ENCODE measurements at places on chromosomes 4 and X. TPM values are rescaled to one million over a fixed set of nuclear protein-coding genes. Genes with fewer than 3 reads are reported as not detected.
A peak's percentile ranks its signal among the peaks of the same experiment; 100 is the strongest.

GRCh38 chrX:9160698-9161329 lies 126.9 kb upstream of the FAM9B start:
- DNase-seq = no peak

CCNA2 gene
- total RNA-seq = 1.7 TPM

- peak; percentile 20 for DNase-seq
These were observed 53.3 kb downstream of the JADE1 start for GRCh38 chr4:128862608-128863311.

GRCh38 chrX:13952581-13952980 lies 77.1 kb downstream of the GEMIN8 start:
- no peak for DNase-seq

GRCh38 chrX:9907645-9908387 lies 59.3 kb upstream of the CLDN34 start:
- DNase-seq = no peak

- DNase-seq = no peak
These were observed 18.3 kb upstream of the HHIP start for GRCh38 chr4:144627663-144628076.

DNA sequence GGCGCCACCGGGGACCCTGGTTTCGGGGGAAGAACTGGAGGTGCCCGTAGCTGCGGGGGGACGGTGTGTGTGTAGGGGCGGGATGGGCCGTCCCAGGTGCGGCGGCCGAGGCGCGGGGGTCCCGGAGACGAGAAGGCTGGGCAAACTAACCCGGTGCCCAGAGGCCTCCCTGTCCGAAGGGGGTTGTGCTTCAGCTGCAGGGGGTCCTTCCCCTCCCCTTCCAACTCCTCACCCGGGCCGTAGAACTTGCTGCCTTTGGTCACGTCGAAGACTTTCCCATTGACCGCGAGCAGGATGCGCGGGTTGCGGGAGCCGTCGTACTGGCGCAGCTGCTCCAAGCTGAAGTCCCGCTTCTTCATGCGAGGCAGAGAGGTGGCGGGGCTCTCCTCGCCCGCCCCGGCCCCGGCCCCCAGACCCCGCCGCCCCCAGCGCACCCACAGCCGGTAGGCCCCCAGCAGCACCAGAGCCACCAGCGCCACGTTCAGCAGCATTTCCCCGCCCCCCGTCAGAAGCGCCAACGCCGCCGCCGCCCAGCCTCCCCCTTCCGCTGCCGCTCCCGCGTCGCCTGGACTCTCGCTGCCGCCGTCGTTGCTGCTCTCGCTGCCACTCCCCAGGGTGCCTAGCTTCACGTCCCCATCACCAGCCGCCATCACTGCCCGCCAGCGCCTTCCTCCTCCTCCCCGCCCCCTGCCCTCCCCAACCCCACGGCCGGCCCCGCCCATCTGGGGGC lies at the start of gene PGRMC2:
Gene PGRMC2 (minus strand): TSS at position 673 of the 730 bp plus-strand sequence. CDS start 23 bp downstream, at position 650.
- DNase-seq = peak; percentile 4

- no peak for DNase-seq
These were observed at the start of gene SPATA18 for GRCh38 chr4:52051213-52051614. TSS of gene SPATA18 (plus strand) at chr4:52051304. CDS start at chr4:52051705, 401 bp downstream.

CLDN34 gene
- not detected for total RNA-seq

ADH1B gene
- total RNA-seq = 3.1 TPM

DNA sequence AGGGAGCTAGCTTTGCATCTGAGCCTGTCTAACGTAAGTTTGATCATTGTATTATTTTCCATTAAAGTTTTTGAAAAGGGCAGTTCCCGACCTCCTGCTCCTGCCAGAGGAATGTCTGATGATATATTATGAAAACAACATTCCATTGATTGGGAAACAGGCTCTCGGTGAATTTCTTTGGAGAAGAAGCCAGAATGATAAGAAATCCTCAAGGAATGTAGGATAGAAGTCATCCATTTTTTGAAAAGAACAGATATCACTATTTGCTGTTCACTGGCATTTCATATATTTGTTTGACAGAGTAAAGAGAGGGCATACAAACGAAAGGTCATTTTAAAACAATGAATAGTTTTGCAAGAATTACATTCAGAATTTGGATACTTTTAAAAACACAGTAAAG lies 781.0 kb upstream of the HTR2C start:
- no peak for DNase-seq

DNA sequence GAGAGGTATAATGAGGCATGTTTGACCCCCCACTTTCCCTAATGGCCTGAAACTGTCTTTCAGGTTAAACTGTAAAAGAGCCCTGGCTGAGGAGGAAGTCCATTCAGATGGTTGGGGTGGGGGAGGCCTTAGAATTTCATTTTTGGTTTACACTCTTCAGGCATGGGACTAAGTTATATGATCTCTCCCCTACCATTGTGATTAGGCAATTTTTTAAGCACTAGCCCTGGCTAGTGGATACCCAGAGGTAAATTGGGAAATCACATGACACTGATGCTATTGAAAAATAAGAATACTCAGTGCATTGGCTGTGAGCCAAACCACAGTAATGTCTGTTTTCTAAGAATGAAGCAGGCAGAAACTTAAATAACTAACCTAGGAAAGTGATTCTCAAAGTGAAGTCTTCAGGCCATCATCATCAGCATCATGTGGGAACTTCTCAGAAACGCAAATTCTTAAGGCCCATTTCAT lies 149.7 kb downstream of the RRAGB start:
- DNase-seq = no peak

GLRA3 gene
- not detected for total RNA-seq

AFF2 gene
- 4.1 TPM for total RNA-seq

SLC4A4 gene
- 0.76 TPM for total RNA-seq

DNA sequence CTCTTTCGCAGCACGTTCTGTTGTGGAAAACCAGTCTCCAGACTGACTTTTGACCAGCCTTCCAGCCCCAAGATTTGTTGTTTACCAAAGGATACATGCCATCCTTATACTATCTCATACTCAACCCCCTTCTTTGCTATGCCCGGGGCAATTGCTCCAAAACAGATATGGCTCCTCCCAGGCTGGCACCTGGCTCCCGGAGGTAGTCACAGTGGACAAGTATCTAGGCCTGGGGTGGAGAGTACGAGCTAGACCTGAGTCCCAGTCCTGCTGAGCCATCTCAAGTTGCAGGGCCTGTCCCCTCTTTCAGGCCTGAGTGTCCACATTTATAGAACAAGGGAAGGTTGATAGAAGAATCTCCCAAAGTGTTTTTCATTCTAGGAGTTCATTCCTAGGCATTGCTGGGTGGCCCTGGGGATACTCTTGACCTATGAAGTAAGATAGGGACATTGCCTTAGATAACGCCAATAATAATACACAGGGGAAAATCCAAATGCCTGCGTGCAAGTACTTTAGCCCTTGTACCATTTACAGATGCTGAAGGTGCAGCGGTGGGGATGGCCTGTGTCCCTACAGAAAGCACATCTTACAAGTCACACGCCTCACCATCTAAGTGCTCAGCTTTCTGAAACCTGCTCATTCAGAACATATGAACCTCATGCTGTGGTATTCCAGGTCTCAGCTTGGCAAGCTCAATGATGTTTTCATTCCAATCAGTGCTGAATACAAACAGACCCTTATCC lies 136.7 kb upstream of the MAMLD1 start:
- no peak for DNase-seq

DNA sequence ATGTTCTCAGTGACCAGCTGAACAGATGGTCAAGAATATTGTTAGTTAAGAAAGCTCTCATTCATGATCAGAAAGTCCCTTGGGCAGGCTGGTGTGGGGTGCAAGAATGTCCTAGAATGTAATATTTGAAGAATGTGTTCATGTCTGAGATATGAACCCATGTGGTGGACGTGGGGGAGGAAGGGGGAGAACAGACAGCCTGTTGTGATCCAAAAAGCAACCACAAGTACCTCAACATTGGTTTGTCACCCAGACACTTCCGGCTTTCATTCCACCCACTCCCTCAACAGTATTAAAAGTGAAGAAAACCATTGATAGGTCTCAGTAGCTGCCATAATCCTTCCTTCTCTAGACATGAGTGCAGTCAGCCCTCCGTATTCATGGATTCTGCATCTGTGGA lies 82.2 kb downstream of the MAML3 start:
- peak; percentile 67 for DNase-seq

FABP2 gene
- not detected for total RNA-seq

GRCh38 chr4:82482387-82482786 lies 52.0 kb downstream of the ENOPH1 start:
- DNase-seq = no peak

GRCh38 chr4:4379540-4380087 lies 7.3 kb upstream of the NSG1 start:
- no peak for DNase-seq

XAGE1A gene
- not detected for total RNA-seq

PQBP1 gene
- total RNA-seq = 70.4 TPM

TRPC5OS gene
- total RNA-seq = not detected

GRCh38 chr4:150814873-150815272 lies 200.2 kb downstream of the LRBA start:
- DNase-seq = no peak

DNA sequence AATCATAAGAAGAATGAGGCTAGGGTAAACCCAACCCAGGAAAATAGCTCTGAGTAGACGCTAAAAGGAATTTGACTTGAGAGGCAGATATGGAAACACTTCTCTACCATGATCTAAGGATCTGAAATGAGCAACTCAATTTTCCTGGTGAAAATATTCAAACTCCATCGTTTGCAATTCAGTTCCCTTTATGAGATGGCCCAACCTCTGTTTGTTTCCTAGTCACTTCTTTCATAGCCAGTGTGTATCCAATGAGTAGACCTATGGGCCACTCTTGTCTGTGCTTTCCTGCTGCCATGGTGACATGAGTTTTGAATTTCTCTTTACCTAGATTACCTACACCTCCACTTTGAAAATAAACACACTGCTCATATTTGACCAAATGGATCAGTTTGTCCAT lies 176.2 kb upstream of the GPRIN3 start:
- no peak for DNase-seq

RHOXF2B gene
- total RNA-seq = not detected

RS1 gene
- not detected for total RNA-seq

DNA sequence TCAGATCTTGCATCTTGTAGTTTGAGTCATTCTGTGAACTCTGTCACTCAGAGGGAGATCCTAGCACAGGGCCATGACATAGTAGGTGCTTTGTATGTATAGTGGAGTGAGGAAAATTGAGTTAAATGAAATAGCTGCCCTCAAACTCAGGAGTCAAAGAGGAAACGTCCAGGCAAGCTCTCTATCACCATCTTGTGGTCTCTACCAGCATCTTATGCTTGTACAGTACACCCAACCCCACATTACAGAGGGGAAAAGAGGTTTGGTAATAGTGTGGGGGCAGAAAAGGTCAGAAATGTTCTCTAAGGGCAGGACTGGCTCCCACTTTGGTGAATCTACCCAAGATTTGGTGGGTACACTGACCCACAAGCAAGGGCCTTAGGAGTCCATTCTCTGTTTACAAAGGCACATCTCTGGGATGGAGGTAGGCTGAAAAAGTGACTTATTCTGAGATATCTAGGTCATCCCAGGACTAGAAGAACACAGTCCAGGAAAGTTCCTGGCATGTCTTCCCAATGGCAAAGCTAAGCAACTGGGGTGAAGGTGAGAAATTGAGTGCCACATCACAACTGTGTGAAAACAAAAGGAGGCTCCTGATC lies 131.8 kb downstream of the OR13H1 start:
- peak; percentile 1 for DNase-seq

GPR34 gene
- total RNA-seq = not detected

UGT2B28 gene
- not detected for total RNA-seq

- no peak for DNase-seq
These were observed 857.2 kb downstream of the RPA4 start for GRCh38 chrX:97740886-97741285.

GRCh38 chrX:19827088-19827487 lies 60.3 kb downstream of the SH3KBP1 start:
- DNase-seq = no peak

GRCh38 chrX:81392396-81392795 lies 190.5 kb downstream of the SH3BGRL start:
- no peak for DNase-seq

ADRA2C gene
- not detected for total RNA-seq

GRCh38 chrX:117919755-117920154 lies 196.9 kb downstream of the KLHL13 start:
- no peak for DNase-seq

DNA sequence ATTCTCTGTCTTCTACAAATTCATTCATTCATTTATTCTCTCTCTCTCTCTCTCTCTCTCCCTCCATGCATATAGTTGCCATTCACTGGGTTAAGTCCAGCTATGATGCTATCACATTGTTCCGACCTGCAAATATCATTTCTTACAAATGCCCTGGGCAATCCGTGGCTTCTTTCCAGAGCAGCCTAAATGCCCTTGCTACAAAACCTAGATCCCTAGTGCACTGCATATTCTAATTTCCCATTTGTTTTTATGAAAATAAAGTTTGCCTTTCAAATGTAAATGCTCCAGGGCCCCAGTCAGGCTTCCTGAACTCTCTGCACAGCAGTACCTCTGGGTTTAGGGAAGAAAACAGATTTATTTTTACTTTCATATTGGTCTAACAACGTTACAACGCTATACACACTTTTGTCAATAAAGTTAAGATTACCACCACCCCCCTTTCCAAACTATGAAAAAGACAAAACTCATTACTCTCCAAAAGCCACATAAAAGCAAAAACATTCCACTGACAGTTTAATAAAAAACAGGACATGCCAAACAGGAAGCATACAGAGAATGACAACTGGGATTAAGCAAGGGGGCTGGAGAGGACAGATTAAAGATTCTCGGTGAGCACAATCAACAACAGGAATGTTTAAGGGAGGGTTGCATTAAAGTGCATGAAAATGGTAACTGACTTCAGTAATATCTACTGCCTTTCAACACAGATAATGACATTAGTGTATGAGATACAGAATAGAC lies 104.3 kb downstream of the USP46 start:
- DNase-seq = no peak

DNA sequence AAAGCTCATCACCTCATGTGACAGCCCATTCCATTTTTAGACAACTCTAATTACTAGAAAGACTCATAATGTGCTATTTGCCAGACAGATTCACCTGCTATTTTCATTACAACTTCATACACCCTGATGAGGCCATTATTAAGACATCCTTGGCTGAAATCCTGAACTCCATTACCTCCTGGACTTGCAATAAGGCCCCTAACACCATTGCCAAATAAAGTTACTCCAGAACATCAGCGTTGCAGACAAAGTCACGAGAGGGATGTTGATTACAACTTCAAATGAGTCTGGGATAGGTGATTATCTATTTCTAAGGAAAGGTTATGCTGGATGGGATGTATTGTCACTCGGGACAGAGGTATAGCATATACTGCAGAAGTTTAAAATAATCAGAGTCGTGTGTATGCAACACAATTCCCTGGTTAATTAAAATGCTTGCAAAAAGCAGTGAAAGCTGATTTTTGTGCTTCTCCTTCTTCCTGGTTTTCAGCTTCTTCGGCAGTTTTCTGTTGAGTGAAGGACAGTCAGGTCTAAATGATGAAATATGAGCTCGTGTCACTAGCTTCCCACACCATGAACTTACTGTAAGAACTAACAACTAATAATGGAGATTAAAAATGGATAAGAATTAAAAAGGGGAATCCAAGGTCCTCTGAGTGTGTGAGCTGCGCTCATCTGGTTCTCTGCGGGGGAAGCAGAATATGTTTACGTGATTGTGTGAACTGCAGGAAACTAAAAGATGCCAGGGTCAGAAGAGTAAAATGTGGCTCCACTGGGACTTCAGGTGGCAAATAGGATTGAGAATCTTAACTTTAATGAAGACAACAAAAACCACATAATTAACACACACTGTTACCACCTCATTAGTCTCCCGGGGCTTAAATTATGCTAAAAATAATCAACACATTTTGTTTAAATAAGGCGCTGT lies 17.6 kb upstream of the SOD3 start:
- DNase-seq = no peak

DTHD1 gene
- 2.5 TPM for total RNA-seq

GRCh38 chr4:105978684-105979296 lies 83.5 kb downstream of the NPNT start:
- DNase-seq = no peak

MAP3K15 gene
- total RNA-seq = not detected

All from T-cell (primary cell).